ENCODE measurements at places on chromosomes 3 and 15. TPM values are rescaled to one million over a fixed set of nuclear protein-coding genes. Genes with fewer than 3 reads are reported as not detected.

SNX22 gene
- total RNA-seq: 1.1 TPM

DNA sequence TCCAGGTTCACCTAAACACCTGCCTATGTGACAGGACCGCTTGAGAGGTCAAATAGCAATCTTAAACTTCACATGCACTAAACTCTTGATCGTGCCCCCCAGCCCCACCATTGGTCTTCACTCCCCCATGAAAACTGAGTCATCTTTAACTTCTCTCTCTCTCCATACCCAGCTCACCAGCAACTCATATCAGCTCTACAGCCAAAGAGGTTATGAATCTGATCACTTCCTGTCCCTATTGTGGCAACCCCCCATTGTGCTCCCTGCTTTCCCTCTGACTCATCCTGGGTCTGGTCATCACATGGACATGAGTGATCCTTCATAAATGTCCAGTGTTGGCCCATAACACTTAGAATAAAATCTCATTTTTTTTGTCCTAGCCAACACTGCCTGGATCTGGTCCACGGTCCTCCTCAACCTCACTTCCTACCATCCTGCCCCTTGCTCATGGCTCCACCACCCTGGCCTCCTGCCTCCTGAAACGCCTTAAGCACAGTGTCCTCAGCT is 103.4 kb upstream of the HACD2 start:
- no peak overlapping the region for H3K4me3 ChIP-seq
- no peak for DNase-seq
- H3K36me3 ChIP-seq: no peaks in the 10 kb centered on the region
- H3K27me3 ChIP-seq: no peaks in the 10 kb centered on the region
- no peaks in the 10 kb centered on the region for H3K4me1 ChIP-seq

- H3K27me3 ChIP-seq: peaks cover 5% of the 10 kb centered on the region
- H3K4me3 ChIP-seq: no peak overlapping the region
- no peaks in the 10 kb centered on the region for H3K36me3 ChIP-seq
- DNase-seq: no peak
These were observed 298.4 kb downstream of the KCNH8 start for GRCh38 chr3:19446687-19447086.

DNA sequence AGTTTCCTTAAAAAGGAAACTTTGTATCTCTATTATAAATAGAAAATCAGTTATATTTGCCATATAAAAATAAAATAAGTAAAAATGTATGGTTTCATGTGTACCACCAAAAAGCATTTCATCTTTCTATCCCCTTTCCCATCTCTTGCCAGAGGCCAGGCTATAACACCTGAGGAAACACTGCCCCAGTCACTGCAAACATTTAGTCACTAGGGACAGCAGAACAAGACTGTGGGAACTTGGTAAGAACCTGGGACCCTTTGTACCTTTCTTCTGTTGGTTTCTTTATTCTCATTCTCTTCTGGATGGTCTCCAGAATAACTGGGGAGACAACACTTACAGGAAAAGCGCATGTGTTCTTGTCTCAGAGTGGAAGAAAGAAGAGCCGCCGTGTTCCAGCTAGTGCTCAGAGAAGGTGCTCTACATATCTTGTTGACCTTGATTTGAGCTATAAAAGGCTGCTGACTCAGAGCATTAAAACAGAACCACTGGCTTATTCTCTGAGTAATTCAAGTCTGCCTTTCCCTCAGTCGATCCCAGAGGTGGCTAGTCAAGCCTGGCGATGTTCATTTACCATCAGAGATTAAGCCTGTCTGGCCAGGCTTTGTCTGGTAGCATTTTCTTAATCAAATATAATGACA is 361.6 kb downstream of the RBMS3 start:
- no peak overlapping the region for H3K27ac ChIP-seq
- DNase-seq: no peak
- no peaks in the 10 kb centered on the region for H3K4me1 ChIP-seq
- H3K4me3 ChIP-seq: no peak overlapping the region
- H3K36me3 ChIP-seq: no peaks in the 10 kb centered on the region
- H3K27me3 ChIP-seq: no peaks in the 10 kb centered on the region

- no peak overlapping the region for H3K4me3 ChIP-seq
- H3K36me3 ChIP-seq: no peaks in the 10 kb centered on the region
These were observed 32.9 kb upstream of the SEC13 start for GRCh38 chr3:10353661-10354360.

Data from activated T-helper 1 cell treated with anti-CD3 and anti-CD28 coated beads, Interleukin-12 subunit alpha, Interleukin-12 subunit beta, Interleukin-2, Interleukin-4 antibody, amounts not matched to agents 30 ng/mL and 10 ng/mL and 1 ng/mL, durations not matched to agents 14 hours and 24 hours and 36 hours (primary cell).